ENCODE measurements at places on chromosomes 4 and X. TPM values are rescaled to one million over a fixed set of nuclear protein-coding genes. Genes with fewer than 3 reads are reported as not detected.
A peak's percentile ranks its signal among the peaks of the same experiment; 100 is the strongest.

DNA sequence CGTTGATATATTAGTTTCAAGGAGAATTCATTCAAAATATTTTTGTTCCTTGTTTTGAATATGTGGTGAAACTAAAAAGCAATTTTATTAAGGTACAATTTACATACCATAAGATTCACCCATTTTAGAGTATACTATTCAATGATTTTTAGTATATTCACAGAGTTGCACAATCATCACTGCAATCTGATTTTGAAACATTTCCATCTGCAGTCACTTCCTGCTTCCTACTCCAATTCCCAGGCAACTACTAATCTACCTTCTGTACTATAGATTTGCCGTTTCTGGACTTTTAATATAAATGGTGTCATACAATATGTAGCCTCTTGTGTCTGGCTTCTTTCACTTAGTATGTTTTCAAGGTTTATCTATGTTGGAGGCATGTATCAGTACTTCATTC lies 71.3 kb downstream of the SLC9A7 start:
- DNase-seq = no peak

The PABPC5 gene
- total RNA-seq = 0.58 TPM

DNA sequence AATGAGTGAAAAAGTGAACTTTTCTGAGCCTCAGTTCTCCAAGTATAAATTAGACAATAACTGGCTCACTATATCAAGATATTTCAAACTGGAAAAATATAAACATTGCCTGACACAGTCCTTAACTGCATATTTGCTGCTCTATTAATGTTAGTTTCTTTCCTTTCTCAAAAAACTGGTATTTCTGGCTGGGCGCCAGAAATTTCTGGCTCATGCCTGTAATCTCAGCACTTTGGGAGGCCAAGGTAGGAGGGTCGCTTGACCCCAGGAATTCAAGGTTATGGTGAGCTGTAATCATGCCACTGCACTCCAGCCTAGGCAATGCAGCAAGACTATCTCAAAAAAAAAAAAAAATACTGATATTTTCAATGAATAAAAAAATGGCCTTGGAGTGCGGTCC lies 227.0 kb downstream of the MAGEB17 start:
- no peak for DNase-seq

- DNase-seq = no peak
Measured at GRCh38 chr4:133402616-133403015, 253.5 kb downstream of the PCDH10 start.

DNA sequence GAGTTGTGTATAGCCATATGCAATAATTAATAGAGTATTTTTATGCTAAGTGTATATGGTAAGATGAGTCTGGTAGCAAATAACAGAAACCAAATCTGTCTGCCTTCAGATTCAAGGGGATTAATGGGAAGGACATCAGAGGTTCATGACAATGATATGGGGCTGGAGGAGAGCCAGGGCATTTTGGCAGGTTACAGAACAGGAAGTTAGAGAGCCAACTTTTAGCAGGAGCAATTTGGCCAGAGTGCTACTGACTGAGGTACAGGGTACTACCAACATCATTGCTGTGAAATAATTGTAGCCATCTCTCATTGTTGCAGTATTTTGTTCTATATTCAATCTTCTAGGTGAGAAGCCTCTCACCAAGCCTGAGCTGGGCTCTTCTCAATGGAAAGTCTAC lies 210.9 kb upstream of the FAM47A start:
- DNase-seq = no peak

The GABRA4 gene
- total RNA-seq = not detected

The MAOA gene
- 11.8 TPM for total RNA-seq

DNA sequence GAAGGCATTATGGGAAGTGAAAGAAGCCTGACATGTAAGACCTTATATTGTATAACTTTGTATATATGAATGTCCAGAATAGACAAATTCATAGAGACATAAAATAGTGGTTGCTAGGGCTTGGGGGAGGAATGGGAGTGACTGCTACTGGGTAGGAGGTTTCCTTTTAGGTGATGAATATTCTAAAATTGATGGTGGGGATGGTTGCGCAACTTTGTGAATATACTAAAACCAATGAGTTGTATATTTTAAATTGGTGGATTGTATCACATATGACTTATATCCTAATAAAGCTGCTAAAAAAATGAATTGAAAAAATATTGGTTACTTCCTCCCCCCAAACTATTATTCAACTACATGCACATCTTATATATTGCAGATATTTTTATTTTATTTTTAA lies 70.0 kb downstream of the UCHL1 start:
- no peak for DNase-seq

DNA sequence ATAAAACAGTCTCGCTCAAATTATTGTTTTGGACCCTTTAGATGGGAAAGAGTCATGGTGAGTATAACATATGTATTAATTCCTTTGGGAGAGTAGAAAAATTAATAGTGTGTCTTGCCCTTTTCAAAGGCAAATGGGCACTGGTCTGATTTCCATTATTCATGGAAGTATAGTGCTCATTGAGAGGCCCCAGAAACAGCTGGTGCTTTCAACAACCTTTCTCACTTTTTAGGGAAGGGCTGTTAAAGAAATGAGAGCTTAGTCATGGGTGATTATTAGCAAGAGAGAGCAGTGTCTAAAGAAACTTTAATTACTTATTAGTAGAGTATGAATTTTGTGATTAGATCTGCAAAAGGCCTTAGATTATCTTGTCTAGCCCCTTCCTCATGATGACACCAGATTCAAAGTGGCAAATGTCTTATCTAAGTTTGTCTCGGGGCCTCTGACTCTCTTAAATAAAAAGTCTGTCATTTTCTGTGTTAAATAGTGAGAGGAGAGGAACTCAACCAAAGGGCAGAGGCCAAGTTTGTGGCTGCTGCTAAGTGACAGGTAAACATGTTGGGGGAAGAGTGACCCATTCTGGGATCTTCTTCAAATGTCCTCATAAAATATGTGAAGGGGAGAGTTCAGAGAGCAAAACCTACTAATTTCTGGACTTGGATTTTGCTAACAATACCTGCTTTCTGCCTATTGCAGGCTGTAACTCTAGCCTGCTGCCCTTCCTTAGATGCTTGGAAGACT lies 110.6 kb downstream of the REPS2 start:
- no peak for DNase-seq

DNA sequence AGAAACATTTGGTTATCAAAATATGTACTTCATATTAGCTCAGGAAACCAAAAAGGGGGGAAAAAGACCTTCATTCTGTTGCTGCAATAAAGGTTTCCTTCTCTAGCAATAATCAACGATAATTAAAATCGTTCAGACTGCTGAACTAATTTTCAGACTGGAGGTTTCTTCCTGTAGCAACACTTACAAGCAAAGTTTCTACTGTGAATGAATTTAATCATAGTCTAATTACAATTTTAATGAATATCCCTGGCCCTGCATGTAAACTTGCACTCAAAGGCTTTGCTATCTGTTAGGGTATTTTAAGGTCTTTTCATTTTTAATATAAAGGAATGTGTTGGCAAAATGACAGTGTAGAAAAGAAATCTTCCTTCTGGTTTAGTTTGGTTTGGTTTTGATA lies 265.2 kb downstream of the QDPR start:
- DNase-seq = no peak

GRCh38 chr4:80070880-80071603 lies 2.0 kb downstream of the ANTXR2 start:
- no peak for DNase-seq

The LRAT gene
- total RNA-seq = 0.34 TPM

- no peak for DNase-seq
Measured at GRCh38 chr4:182918044-182918607, 940 bp upstream of the DCTD start.

GRCh38 chrX:74536832-74537371 lies 77.5 kb downstream of the RLIM start:
- DNase-seq = no peak

DNA sequence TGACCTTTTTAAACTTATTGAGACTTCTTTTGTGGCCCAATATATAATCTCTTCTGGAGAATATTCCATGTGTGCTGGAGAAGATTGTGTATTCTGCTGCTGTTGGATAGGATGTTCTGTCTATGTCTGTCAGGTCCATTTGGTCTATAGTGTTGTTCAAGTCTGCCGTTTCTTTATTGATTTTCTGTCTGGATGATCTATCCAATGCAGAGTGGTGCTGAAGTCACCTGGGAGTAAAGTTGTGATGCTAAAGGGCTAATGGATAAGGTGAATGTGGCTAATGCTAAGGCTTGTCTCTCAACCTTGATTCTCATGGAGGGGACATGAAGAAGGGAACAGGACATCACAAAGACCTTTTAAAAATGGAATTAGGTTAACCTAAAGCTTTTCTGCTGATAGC lies 72.0 kb upstream of the AP1S2 start:
- no peak for DNase-seq

DNA sequence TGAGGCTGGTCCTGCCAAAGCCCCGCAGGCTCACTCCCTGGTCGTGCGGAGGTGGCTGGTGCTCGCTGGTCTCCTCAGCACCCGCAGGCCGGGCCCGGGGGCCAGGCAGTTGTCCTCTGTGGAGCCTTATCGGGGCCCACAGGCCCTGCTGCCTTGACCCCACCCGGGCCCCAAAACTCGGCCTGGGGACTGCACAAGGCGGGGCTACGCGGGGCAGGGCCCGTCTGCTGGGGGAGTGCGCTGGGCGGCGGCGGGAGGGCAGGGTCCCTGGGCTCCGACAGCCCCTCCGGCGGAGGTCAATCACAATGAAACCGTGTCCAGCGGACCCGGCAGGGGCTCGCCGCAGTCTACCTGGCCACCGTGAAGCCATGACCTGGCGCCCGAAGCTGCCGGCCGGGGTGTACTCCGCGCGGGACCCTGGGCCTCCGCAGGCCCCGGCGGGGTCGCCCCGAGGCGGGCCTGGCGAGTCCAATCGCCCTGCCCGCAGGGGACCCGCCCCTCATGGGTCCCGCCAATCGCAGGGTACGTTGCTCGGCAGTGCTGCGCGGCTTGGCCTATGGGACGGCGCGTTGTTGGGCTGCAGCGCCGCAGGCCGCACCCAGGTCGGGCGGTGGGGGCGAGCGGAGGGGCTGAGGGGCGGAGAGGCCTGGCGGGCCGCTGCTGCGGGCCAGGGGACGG lies at the start of gene ADD1:
ADD1 (plus strand) TSS at position 582 of the 678 bp plus-strand sequence. CDS start 32,072 bp downstream, outside the sequence.
- DNase-seq = no peak

DNA sequence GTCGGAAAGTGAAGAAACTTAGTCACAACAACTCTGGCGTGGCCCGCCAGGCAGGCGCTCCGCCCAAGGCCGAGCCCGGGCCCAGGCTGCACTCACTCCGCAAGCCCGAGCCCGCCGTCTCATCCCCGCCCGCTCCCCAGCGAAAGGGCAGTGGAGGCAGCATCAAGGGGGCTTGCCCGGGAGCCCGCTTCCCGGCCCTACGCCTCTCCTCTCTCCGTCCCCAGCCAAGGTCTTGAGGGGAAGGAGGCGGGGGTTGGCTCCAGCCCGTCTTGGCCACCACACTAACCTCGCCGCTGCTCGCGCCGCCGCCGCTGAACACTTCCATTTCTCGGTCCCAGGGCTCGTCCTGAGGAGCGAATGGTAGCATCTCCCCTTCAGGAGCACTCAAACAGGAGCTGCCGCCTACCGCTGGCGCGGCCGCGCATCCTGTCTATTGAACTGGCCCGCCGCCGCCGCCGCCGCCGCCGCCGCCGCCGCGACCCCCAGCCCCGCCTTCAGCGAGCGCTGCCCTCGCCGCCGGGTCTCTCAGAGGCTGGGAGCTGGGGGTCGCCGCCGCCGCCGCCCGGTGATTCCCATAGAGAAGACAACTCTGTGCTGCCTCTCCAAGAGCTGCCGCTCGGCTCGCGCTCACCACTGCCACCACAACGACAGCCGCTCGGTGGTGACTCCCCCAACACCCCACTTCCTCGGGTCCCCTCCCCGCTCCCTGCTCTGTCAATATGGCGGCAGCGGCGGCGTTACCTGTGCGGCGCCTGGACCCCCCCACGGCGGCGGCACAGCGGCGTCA lies at the start of gene RPS6KA6:
RPS6KA6 (minus strand) TSS at position 667 of the 787 bp plus-strand sequence; CDS start at position 367, 300 bp downstream.
- no peak for DNase-seq

- peak; percentile 81 for DNase-seq
Measured at GRCh38 chr4:151228189-151229119, 48.5 kb upstream of the PRSS48 start.

GRCh38 chr4:79528241-79528706 lies 120.2 kb upstream of the GK2 start:
- no peak for DNase-seq

- DNase-seq = no peak
Measured at GRCh38 chr4:102399021-102399420, 53.7 kb upstream of the SLC39A8 start.

The GIMD1 gene
- not detected for total RNA-seq

GRCh38 chr4:107616838-107617389 lies 103.1 kb downstream of the PAPSS1 start:
- no peak for DNase-seq

DNA sequence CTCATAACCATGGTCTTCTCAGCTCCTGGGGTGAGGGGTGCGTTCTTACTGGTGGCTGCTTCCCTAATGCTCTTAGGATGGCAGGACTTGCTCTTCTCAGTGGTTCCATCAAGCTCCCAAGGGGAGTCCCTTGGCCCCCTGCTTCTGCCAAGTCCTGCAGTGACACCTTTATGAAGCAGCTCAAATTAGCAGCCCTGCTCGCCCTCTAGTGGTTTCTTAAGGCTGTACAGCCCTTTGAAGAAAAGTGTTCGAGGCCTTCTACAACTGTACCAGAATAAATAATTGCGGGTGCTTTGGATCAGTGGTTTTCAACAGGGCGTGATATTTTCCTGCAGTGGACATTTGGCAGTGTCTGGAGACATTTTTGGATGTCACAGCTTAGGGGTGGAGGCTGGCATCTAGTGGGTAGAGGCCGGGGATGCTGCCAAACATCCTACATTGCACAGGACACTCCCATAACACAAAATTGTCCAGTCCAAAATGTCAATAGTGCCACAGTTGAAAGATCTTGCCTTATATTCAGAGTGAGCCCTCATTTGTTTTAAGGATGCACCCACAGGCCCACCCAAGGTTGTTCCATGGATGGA lies 204.7 kb upstream of the S100G start:
- DNase-seq = no peak

DNA sequence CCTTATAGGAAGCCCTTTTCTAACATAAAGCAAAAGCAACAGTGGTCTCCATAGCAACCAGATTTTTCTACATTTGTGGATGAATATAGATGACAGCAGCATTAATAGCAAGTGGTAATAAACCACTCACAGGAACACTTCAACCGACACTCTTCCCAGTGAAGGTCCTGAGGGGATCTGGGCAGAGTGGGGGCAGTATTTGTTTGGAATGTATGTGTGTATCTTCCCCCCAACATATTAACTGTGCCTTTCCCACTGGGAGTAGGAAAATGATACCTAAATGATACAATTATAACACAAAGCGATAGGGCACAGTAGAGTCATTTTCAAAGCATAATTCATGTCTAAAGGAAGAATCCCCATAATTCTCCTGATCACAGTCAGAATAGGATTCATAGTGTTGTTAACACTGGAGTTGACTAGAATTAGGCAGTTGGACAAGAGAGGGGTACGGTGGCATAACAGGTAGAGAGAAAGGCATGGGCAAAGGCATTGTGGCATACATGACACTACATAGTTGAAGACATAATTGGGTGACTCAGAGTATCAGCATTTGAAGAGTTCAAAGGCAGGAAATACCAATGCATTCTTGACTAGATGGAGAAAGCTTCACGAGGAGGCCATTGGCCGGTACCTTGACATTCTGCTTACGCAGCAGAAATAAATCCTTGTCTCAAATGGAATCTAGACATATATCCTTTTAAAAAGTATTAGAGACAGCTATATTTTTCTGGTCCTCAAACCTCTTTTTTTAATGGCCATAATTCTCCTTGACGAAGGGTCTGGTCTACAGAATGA lies 15.2 kb downstream of the CAPN6 start:
- no peak for DNase-seq

GRCh38 chr4:88937081-88937480 lies 119.9 kb downstream of the FAM13A start:
- no peak for DNase-seq
